ENCODE measurements at places on chromosomes 1 and 21. TPM values are rescaled to one million over a fixed set of nuclear protein-coding genes. Genes with fewer than 3 reads are reported as not detected.

DNA sequence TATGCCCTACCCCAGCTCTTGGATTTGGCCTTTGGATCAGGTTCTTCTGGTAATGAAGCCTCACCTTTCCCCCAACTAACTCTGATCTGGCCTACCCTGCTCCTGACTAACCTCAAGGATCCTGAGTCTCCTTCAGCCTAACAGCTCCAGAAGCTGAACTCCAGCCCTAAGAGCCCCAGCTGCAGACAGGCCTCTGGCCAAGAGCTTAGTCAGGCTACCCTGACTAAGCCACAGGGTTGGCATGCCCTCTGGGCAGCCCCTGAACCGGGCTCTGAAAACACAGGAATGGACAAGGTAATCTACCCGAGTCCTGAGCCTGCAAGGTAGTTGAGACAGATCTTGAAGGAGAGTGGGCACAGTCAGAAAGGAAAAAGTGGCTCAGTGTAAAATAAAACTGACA is 29.4 kb downstream of the COA7 start:
- DNase-seq, result no peak

GRCh38 chr1:8463144-8463927 is 145.4 kb downstream of the SLC45A1 start:
- peak; percentile 46 for DNase-seq

- no peak for DNase-seq
Observed at GRCh38 chr21:32929633-32930038, 96.1 kb upstream of the OLIG2 start.

DNA sequence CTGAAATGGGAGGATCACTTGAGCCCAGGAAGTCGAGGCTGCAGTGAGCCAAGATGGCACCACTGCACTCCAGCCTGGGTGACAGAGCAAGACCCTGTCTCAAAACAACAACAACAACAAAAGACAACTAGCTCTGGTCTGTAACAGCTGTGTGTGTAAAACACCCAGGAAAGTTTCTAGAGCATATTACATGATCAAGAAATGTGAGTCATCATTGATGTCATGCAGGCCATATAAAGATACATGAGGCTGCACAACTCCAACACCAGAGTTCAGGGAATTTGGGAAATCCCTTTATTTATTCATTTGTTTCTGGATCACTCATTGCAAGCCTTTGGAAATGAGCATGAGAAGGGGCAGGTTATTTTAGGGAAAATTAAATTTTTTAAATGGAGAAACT is 50.3 kb upstream of the CTPS1 start:
- DNase-seq, result no peak

GRCh38 chr1:48570568-48570967 is 98.6 kb upstream of the SPATA6 start:
- no peak for DNase-seq

DNA sequence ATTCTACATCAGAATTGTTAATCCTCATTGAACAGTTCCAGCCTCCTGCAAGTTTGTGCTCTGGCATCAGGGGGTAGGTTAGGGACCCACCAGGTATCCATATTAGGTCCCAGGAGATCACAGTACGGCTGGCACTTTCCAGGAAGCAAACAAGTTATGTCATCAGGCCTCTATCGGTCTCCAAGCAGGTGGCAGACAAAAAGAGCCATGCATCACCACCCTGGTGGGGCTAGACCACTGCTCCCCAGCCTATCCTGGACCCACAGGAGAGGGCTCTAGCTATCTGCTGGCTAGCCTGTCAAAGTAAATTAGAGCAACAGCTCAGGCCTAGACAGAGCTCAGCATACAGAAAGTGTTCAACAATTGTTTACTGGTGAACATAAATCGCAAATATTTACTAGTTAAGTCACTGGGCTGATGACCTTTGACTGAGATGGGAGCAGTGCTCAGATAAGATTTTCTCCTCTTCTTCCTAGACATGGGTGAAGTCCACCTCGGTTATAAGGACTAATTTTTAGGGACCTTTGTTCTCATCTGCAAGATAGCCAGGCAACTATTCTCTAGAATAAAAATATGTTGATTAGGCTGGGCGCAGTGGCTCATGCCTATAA is 6.4 kb downstream of the NUAK2 start:
- DNase-seq, result no peak

DNA sequence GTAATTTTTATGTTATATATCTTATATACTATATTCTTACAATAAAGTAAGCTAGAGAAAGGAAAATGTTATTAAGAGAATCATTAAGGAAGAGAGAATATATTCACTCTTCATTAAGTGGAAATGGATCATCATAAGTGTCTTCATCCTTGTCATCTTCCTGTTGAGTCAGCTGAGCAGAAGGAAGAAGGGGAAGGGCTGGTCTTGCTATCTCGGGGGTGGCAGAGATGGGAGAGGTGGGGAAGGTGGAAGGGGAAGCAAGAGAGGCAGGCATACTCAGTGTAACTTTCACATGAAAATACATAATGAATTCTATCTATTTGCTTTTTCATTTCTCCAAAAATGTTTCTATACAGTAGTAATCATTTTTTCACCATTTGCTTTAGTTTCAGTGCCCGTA is 5.1 kb downstream of the DNASE2B start:
- no peak for DNase-seq

- no peak for DNase-seq
Observed at GRCh38 chr21:36603221-36603620, 95.7 kb upstream of the SIM2 start.

DNA sequence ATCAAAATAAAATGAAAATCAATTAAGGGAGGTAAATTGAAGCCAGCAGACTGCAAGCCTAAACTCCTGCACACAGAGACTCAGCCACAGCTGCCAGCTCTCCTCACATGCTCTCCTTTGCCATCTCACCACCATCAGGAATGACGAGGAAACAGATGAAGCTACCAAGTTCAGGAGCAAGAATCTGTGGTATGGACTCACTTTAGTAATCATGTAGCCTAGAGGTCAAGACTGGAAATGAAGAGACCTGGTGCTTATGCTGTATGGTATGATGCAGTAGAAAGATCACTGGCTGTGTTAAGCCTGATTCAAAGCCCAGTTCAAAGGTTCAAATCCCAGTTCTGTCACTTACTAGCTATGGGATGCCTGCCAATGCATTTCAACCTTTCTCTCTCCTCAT is 78.9 kb upstream of the CAMK1G start:
- DNase-seq, result no peak

GRCh38 chr1:153192697-153193096 is 10.5 kb upstream of the LELP1 start:
- peak; percentile 36 for DNase-seq

DNA sequence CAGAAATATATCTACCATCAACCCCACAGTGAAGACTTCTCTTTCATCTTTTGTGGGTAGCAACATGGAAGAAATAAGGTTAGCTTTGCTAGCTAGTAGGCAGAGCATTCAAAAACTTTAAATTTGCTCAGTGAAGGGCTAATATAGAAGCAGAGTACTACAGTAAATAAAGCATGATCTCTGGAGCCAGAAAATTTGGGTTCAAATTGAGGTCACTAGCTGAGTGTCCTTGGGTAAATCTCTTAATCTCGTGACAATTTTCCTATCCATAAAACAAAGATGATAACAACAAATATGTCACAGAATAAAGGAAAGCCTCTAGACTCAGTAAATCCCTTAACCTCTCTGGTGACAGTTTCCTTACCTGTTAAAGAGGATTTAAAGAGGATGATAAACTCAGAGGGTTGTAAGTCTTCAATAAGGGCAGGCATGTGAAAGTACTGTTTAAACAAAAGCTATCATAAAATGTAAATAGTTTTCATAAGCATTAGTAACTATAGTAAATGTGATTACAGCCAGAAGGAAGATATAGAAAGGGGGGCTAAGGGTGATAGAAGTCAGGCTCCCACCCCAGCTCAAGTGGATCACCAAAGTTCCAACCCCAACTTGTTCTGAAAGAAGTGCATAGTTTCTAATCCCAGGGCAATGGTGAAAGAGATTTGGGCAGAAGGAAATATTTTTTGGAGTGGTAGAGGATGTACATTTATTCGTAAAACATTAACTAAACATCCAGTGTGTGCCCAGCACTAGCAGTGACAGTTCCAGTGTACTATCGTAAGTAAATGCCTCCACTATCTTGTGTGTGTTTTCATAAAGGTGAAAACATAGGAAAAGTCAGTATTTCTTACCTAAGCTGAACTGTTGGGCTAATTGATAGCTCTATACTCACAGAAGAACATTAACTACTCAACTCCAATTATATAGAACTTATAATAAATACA is 24.8 kb downstream of the TM2D1 start:
- no peak for DNase-seq

DNA sequence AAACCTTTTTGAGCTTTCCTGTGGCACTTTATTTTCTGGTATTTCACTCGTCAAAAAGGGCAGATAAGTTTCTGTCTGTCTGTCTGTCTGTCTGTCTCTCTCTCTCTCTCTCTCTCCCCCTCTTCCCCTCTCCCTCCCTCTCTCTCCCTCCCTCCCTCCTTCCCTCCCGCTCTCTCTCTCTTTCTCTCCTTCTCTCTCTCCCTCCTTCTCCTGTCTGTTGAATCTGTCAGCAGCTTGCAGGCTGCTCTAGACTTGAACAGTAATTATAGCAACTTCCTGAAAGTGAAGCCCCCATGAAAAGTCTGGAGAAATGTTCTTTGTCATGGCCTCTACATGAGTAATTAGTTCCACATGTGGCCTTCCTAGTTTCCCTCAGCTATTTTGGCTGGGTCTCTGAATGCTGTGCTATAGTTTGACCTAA is 275.2 kb upstream of the C1orf105 start:
- DNase-seq, result no peak

DNA sequence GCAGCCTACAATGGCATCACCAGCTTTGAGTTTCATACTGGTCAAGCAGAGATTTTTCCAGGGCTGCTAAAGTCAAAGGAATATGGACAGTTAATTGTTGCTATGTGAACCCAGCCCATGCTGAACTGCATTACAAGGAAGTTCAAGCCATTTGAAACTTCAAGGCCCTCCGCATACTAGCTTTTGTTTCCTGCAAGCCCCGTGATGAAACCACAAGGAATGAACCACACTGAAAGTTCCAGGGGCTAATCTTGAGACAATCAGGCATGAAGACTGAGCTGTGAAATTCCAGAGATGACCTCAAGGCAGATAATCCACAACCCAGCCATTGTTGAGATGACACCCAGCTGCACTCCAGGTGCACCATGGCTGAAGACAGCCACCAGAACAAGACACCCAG is 180.8 kb downstream of the C1orf21 start:
- DNase-seq, result no peak

Gene PRAMEF14
- total RNA-seq, result not detected

Gene GLIS1
- total RNA-seq, result 0.33 TPM

Gene HAO2
- not detected for total RNA-seq

Gene CD1B
- 1.0 TPM for total RNA-seq

Gene MNDA
- total RNA-seq, result 3.0 TPM

Gene TRAF3IP3
- total RNA-seq, result 3.6 TPM

Measured in body of pancreas (tissue), 4 donors.